ENCODE measurements at places on chromosomes 16 and 17.

- peak; percentile 41 for DNase-seq
Measured at GRCh38 chr17:67359960-67360791, 6.2 kb downstream of the PSMD12 start.

DNA sequence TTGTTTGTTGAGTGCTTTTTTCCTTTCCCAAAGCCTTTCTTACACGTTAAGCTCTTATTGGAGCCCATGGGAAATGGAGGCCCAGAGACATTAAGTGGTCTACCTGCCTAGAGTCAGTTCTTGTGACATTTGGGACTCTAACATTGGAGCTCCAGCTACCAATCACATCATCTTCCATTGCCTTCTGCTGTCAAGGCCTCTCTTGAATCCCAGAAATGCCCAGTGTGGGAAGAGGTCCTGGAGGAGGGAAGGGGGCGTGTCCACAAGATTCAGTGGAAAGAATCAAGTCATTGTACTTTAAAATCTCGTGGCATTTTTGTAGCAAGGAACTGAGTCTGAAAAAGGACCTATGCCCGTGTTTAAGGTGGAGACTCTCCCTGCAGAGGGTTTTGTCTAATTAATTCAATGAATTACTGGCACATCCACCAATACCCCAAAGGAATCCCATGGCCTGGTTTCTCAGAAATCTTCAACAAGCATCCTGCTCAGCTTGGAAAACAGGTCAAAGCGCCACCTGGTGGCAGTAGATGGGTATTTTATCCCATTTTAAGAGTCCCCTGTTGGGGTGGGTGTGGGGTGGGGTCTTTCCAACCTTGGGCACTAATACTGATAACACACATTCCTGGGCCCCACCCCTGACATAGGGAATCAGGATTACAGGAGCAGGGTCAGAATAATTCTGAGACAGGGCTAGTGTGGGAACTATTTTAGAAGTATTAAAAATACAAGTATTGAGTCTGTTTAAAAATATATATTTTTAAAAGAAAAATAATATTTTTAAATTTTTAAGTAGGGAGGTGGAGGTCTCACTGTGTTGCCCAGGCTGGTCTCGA lies 24.6 kb downstream of the GPT2 start:
- peak; percentile 74 for DNase-seq

- no peak for DNase-seq
Measured at GRCh38 chr16:1899641-1900451, 18.4 kb downstream of the HS3ST6 start.

DNA sequence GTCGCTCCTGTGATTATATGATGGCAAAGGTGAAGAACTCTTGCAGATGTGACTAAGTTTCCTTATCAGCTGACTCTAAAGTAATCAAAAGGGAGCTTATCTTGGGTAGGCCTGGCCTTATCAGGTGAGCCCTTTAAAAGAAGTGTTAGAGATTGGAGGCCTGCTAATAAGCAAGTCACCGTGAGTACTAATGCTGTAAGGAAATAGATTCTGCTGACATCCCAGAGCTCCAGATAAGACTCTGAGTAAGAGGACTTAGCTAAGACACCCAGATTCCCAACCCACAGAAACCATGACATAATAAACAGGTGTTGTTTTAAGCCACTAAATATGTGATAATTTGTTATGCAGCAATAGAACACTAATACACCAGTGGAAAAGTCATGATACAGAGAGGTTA lies 99.9 kb upstream of the FAM20A start:
- no peak for DNase-seq

DNA sequence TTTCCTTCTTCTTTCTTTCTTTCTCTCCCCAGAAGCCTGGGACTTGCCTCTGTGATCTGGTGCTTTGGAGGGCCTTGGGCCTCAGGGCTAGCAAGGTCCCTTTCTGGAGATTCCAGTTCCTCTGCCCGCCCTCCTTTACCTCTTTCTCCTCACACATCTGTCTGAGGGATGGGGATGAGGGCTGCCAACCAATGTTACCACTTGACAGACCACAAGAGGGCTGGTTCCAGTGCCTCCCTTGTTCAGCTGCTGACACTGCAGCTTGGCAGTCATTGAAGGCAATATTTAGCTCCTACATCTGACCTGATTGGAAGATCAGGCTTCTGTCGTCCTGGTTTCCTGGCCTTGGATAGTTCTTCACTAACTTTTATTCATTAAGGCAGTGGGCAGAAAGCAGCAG lies 3.6 kb upstream of the ZNF652 start:
- DNase-seq, result peak; percentile 52

DNA sequence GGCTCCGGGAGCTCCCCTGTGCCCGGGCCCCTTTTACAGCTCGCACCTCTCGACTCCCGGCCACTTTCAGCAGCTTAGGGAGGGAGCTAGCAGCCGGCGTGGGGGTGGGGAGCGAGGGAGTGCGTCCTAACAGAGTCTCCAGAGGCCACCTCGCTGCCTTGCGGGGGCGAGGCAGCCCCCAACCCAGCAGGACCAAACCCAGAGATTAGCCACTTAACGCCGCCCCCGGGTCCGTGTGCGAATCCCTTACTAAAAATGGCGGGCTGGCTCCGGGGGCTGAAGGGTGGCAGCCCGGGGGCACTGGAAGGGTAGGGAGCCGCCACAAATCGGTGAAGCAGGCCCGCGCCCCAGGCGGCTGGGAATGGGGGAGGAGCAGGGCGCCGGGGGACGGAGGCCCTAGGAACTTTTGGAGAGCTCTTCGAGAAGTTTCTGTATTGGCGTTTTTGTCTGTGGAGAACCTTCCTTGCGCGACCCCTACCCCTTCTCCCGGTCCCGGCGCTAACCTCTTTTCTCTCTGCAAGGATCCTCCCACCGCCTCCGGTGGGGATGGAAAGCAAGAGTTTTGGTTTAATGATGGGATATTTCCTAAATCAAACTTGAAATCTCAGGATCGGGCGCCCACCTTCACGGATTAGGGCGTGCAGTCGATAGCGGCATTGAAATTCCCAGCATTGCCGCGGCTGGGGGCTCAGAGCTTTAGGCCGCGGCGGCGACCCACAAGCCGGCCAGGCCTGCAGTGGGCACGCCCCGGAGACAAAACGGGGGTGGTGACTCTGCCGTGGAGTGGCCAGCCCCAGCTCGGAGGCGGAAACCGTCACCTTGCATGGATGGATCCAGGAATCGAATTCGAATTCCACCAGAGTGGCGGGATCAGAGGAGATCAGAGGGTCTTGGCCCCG lies 793 bp upstream of the IRX3 start:
- DNase-seq, result no peak

GRCh38 chr16:72877374-72878028 lies 170.4 kb downstream of the ZFHX3 start:
- no peak for DNase-seq

DNA sequence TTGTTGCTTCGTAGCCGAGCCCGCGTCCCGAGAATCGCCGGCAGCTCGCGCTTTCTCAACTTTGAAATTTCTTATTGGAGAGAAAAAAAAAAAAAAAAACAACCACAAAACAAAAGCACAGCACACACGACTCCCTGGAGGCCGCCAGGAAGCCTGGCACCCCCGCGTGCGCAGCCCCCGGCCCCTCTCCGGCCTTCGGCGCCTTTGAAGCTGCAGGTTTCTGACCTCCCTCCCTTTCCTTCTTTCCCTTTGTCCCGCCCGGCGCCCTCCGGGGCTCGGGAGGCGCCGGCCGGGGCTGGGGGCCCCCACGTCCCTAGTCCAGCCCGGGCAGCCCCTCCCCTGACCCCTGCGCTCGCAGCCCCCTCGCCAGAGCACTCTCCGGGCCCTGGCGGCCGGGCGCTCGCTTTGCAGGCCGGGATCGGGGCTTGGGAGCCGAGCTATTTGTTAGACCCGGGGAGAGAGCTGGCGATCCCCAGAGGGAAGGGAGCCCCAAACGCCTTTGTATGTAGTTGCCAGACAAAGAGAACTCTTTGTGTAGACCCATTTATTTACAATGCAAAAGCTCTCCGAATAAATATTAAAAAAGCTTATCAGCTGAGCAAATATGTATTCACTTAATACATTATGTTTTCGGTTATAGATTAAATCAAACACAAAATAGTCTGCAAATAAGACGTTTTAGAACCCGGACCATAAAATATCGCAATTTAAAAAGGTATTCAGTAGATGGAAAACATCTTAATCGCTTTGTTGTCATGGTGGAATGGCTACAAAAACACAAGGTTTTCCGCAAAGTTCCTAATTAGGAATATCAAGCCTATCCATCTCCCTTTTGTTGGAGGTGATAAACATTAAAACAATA lies 2.3 kb downstream of the BAHCC1 start:
- DNase-seq, result peak; percentile 78

GRCh38 chr17:39662551-39663339 lies 2.4 kb upstream of the TCAP start:
- no peak for DNase-seq

- no peak for DNase-seq
Measured at GRCh38 chr16:2664574-2664982, 17.7 kb upstream of the KCTD5 start.

GRCh38 chr16:1167276-1168107 lies 14.6 kb downstream of the CACNA1H start:
- peak; percentile 65 for DNase-seq

DNA sequence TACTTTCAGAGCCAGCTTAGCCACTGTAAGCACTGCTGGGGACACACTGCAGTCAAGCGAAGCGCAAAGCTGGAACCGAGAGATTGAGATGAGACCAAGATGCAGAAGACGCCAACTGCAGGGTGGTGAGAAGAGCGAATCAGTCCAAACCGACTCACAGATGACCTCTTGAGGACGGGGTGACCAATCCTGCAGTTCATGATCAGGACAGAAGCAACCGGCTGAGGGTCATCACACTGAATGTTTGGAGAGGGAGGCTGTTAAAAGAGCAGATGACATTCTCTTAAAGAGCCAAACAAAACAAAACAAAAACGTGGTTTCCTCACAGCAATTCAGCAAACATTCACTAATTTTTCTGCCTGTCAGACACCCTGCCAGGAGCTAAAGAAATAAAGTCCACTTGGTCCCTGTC lies 8.5 kb downstream of the HASPIN start:
- DNase-seq, result no peak

GRCh38 chr16:74892574-74893461 lies 92.1 kb downstream of the WDR59 start:
- no peak for DNase-seq

GRCh38 chr16:569445-570254 lies at the start of gene PIGQ:
PIGQ (plus strand) TSS chr16:569968; CDS start chr16:574075, 4,107 bp downstream.
- peak; percentile 72 for DNase-seq

DNA sequence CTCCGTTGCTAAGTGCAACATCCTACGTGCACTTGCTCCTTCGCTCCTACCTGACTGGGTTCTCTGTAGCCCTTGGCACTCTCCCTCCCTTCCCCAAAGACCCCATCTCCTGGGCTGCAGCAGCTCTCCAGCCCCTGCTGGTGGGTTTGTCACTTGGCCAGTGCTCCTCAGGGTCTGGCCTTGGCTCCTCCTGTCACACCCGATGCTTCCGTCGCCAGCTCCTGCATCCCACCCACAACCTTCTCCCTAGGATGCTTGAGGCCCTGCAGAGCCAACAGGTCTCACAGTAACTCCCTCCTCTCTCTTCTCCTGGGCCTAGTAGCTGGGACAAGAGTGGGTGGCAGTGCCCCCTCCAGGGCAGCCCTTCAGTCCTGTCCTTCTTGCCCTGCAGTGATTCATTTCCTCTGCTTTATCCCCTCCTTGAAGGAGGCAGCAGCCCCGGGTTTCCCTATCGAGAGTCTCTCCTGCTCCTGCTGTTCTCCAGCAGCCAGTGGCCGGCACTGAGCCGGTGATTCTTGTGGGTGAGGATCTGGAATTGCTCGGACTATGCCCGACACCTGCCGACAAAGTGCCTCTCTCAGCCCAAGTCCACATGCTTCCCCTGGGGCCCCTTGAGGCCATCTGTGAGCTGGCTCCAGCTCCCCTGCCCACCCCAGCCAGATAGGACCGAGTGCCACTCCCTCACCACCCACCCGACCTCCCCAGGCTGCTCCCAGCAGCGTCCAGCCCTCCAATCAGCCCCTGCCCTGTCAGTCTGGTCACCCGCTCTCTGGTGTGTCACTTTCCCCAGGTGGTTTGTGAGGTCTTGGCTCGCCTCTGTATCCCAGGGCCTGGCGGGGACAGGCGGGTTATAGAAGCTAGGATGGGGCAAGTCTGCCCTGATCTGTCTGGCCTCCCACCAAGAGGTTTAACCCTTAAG lies 3.8 kb downstream of the LITAFD start:
- DNase-seq, result peak; percentile 74

- peak; percentile 61 for DNase-seq
Measured at GRCh38 chr17:74807441-74807840, 31.3 kb upstream of the NAT9 start.

- no peak for DNase-seq
Measured at GRCh38 chr16:9205661-9206060, 114.2 kb downstream of the HAPSTR1 start.

DNA sequence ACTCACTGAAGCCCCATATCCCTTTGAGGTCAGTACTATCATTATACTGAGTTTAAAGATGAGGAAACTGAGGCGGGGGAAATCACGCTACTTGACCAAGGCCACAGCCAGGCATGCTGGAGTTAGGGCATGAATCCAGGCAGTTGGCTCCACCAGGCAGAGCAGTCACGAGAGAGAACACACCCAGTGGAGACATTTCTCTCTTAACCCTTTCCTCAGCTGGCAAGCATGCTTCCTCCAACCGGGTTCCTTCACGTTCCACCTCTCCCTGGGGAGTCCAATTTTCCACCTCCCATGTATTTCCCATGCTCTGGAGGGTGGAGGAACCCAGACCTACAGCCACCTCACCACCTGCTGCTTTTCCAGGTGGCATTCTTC lies 32.8 kb downstream of the VAC14 start:
- DNase-seq, result no peak

DNA sequence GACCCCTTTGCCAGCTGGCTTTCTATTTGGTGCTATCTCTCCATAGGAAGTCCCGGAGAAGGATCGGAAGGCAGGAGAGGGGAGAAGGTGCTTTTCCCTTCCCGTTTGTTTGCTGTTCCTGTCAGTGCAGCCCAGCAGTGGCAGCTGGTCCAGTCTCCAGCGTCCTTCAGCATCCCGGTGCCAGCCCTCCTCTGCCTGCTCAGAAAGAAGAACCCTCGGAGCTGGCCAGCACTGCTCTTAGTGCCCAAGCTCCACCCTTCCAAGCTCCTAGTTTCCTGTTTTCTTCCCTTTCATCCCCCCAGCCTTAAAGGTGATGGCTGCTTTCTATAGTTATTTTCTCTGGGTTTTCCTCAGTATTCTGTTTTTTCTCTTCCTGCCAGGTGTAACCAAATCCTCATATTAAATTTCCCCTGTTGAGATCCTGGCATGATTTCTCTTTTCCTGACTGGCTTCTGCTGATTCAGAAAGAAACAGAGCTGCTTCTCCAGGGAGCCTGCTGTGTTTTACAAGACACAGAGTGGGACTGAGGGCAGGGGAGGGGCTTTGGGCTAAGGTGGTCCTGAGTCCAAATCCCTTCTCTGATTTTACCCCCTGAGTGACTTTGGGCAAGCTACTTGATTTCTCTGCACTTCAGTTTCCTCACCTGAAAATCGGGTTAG lies 186.8 kb downstream of the COPRS start:
- no peak for DNase-seq

GRCh38 chr16:31200821-31201568 lies 1.6 kb downstream of the PYCARD start:
- no peak for DNase-seq

DNA sequence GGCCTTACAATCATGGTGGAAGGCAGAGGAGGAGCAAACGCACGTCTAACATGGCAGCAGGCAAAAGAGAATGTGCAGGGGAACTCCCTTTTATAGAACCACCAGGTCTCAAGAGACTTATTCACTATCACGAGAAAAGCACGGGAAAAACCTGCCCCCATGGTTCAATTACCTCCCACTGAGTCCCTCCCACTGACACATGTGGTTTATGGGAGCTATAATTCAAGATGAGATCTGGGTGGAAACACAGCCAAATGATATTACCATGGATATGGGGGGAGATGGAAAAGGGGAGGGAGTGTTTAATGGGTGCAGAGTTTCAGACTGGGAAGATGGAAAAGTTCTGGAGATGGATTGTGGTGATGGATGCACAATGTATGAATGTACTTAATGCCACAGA lies 23.0 kb downstream of the TEKT5 start:
- no peak for DNase-seq

- no peak for DNase-seq
Measured at GRCh38 chr16:27245276-27246172, 23.0 kb downstream of the NSMCE1 start.
